HS-27A (cell line): ENCODE measurements at places on chromosomes 16 and 17.

GRCh38 chr16:11152677-11153331 lies 103.2 kb downstream of the SOCS1 start:
- DNase-seq: no peak

DNA sequence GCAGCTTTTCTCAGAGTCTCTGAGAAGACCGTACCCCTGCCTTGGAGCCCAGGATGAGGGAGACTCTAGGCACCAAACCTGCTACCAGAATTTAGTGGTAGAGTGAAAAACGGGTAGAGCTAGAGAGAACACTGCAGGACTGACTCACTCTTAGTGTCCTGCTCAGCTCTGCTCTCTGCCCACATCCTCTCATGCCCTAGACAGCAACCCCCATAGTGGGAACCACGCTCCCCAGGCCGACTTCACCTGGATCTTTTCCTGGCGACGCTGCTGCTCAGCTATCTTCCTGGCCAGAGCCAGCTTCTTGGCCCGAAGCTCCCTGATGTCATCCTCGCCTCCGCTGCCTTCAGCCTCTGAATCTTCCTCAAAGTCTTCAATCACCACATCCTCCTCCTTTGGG lies 26.7 kb downstream of the HIC1 start:
- no peak for DNase-seq

GRCh38 chr16:57422026-57422944 lies 17.7 kb downstream of the CCL17 start:
- peak; percentile 24 for DNase-seq

- no peak for DNase-seq
These were observed 402.1 kb downstream of the UTP18 start for GRCh38 chr17:51662204-51663056.

DNA sequence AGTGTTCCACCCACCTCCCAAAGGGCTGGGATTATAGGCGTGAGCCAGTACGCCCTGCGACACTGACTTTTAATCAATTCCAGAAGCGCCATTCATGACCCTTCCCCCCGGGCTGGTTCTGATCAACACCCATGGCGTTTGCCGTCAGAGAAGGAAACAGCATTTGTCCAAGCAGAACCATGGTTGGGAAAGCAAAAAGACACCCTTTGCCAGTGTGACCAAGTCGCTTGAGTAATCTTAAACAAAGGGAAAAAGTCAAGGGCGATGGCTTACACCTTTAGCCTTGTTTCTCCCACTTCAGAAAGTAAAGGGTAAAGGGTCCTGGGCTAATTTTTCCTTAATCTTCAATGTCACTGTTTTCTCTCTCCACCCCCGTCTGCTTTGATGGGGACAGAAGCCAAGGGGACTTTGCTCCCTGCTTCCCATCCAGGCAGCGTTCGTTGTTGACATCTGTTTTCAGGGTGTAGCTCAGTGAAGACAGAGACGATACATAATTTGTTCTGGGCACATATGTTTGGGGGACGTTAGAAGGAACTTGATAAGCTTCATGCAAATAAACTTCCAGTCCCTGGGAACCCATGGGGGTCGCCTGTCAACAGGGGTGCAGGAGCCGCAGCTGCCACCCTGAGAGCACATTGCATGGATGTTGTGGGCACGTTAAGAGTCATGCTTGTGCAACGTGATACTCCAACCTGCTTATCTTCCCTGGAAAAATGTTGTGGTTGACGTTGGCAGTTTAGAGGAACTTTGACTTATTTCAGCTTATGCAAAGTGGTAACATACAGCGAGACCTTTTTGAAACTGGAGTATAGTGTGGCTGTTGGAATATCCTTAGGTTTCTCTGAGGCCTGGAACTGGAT lies 50.6 kb upstream of the TANGO6 start:
- DNase-seq: peak; percentile 73

DNA sequence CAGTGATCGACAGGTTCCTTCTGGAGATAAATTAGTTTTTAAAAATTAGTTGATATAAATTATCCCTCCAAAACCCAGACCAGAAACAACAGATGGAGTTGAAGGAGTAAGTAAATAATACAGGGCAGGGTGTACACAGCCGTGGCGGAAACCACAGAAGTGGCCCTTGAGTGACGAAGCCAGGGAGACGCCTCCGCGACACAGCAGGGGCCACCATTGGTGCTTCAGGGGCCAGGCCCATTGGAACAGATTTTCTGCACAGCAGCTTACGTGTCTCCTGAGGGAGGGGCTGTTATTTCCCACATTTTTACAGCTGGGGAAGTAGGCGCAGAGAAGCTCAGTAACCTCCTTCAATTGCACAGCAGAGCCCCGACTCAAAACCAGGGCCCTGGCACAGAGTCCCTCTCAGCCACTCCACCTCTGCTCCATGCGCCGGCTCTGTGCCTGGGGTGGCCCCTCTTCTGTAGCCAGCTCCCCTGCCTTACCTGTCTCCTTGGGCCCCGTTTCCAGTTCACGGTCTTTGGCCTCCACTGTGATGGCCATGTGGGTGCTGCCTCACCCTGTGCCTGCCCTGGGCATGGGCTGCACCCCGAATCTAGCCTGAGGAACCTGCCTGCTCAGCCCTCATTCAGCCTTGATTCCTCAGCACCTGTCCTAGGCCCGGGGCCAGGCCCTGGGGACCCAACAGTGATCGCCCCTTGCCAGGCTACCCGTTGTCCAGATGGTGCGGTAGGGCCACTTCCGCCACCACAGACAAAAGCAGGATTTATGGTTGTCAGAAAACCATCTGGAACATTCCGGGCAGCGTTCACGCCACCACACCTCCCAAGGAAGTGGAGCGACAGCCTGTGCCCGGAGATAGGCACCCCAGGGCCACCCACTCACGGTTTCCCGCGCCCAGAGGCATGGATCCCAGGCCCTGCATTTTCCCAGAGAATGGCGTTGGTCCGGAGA lies 128.5 kb upstream of the GSE1 start:
- no peak for DNase-seq

- DNase-seq: no peak
These were observed 69.9 kb upstream of the MSI2 start for GRCh38 chr17:57186226-57187019.

DNA sequence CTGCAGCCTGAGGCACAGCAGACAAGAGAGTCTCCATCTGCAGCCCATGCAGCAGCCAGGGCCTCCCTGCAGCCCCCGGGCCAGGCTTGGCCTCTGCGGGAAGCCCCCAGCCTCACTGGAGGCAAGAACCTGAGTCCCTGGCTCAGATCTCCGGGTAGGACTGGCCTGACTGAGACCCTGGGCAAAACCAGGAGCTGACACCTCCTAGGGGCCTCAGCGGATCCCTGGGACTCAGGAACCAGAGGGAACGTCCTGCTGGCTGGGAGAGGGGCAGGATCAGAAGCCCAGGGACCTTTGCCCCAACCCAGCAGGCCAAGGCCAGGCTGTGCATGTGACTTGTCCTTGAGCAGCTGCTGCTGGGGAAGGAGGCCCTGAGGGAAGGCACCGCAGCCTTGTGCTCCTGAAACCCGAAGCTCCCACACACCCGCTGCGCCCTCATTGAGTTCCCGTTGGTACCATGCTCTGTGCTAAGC lies 1.7 kb upstream of the PRSS21 start:
- DNase-seq: no peak
